ENCODE measurements at places on chromosomes 1 and 21.
A peak's percentile ranks its signal among the peaks of the same experiment; 100 is the strongest.

GRCh38 chr1:51058858-51059257 is 43.2 kb upstream of the C1orf185 start:
- DNase-seq: peak; percentile 4

DNA sequence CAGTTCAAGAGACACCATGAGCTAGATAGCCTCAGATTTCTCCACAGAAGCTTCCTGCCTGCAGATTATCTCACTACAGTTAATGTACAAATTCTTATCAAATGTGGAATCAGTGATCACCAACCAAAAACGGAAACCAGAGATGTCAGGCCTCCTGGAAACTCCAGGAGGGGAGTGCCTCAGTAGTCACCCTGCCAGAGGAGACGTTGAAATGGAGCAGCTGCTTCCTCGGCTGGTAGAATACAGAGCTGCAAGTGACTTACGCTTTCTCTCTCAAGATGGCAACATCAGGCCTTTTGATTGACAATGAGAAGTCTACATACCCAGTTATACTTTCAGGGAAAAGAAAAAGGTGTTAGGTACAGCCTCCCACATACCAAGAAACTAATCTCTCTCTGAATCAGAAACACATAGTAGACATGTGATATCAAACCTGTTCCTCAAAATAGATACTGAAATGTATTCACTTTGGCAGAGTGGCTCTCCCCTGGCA is 52.2 kb downstream of the ACP6 start:
- no peak for DNase-seq

DNA sequence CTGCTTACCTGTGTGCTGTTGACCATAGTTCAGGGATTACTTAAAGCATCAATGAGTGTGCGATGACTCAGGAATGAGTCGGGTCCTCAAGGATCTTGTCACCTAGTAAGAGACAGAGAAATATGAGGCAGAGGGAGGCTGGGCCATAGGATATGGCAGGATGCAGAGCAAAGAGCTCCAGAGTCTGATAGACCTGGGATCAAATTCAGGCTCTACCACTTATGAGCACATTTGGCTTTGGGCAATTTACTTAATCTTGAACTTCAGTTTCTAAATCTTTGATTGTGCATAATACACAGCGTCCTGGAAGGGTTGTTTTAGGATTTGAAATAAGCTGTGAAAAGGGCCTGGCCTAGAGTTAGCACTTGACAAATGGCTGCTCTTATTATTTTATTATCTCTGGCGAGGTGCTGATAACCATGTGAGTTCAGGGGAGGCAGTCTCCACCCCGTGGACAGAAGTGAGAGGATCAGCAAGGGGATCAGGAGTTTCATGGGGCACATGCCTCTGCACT is 94.5 kb downstream of the ROR1 start:
- no peak for DNase-seq

- no peak for DNase-seq
These were observed 183.9 kb downstream of the C1orf94 start for GRCh38 chr1:34360574-34360973.

DNA sequence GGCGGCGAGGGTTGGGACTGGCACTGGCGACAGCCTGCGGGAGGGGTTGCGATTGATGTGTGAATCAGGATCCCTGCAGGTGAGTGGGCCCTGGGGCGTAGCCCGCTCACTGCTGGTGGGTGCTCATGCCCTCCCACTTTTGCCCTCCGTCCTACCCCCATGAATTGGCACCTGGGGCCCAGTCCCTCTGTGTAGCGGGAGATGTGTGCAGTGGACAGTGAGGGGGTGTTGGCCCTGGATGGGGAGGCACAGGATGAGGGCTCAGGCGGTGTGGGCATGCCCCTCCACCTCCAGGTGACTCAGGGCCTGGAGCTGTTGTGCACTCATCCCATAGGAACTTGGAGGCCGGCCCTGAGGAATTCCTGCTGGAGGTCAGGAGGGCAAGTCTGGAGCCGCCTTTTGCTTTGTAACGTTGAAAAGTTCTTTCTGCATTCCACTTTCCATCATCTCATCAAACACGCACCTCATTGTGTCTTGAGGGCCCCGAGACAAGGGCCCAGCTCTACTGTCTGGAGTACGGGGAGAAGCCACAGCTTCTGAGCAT is 3.0 kb downstream of the PEAR1 start:
- peak; percentile 66 for DNase-seq

GRCh38 chr21:34511181-34511580 is 829 bp downstream of the KCNE1 start:
- no peak for DNase-seq

GRCh38 chr1:93824834-93825233 is 54.2 kb downstream of the DNTTIP2 start:
- DNase-seq: no peak

DNA sequence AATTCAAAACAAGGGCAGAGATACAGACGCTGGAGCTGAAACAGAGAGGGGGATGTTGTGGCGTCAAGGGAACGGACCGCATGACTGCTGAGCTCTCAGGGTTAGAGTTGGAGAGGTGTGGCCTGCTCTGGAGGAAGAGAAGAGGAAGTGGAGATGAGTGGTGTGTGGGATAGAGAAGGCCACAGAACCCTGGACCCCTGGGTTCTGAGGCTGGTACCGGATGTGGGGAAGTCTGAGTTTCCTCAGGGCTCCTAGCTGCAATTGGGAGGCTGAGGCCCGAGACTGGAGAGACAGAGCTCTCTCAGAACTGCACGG is 1.8 kb downstream of the BCAN start:
- no peak for DNase-seq

DNA sequence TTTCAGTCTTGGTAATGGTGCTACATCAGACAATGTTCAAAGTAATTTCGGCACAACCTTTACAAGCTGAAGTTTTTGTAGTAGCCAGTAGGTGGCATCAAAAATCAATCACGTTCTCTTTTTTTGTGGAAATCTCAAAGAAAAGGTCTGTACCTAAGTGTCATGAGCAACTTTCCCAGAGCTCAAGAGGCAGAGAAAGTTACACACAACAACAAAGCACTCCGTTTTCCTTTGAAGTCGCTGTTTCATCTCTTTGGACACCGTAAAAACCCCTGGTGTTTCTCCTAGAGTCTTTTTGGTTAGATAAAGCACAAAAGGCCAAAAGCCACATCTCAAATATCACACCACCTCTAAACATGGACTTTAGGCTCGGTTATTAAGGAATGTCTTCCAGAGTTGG is 131.6 kb downstream of the LHX8 start:
- DNase-seq: peak; percentile 0

DNA sequence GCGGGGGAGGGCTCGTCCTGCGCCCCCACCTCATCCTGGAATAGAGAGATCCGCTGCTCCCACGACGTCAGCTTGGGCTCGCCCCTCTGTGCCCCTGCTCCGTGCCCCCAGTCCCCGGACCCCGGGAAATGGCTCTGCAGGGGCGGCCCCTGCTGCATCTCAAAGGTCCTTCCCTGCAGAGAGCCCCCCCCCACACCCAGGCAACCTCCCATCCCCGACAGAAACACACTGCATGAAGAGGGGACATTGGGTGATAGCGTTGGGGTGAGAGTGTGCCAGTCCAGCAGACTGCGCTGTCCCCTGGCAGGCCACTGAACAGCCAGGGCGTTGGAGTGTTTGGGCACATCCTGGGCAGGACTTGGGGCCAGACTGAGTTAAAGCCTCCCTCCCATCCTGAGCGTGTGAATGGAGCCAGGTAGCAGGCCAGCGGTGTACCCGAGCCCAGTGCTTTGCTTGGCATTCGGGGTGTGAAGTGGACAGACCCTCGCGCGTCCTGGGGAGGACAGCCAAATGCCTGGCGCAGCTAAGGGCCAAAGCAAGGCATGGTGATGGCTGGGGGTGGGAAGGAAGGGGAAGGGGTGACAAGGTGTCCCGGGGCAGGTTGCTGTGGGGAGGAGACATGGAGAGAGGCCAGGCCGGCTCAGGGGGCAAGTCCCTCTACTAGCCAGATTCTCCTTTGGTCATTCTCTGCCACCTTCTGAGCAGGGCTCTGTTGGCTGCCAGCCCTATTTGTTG is 633 bp upstream of the ETNK2 start:
- DNase-seq: no peak

- no peak for DNase-seq
These were observed 75.2 kb upstream of the GADD45A start for GRCh38 chr1:67609577-67610341.

DNA sequence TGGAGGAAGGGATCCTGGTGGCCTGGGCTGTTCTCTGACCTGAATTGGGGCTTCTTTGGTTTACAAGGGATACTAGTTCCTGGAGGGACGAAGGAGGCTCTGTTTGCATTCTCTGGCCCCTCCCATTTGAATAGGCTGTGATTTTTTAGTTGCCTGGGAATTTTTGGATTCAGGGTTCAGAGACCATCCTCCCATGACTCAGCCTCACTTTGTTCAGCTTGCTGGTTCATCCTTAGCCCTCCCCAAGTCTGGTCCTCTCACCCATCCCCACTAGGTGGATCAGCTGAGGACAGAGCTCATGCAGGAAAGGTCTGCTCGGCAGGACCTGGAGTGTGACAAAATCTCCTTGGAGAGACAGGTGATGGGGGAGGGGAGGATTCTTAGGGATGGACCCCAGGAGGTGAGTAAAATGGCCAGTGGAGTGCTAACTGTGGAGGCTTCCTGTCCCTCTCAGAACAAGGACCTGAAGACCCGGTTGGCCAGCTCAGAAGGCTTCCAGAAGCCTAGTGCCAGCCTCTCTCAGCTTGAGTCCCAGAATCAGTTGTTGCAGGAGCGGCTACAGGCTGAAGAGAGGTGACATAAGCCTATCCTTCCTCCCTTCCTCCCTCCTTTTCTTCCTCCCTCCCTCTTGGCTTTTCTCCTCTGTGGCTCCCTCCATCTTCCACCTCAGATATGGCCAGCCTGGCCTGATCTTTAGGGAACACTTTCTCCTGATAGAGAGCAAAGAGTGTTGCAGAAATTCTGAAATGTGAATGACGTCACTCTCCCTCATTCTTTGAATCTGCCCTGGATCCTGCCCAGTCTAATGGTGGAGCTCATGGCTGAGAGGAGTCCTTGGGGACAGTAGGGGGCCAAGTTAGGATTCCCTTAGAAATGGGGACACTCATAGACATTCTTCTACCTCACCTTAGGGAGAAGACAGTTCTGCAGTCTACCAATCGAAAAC is 4.5 kb upstream of the TUFT1 start:
- DNase-seq: no peak

DNA sequence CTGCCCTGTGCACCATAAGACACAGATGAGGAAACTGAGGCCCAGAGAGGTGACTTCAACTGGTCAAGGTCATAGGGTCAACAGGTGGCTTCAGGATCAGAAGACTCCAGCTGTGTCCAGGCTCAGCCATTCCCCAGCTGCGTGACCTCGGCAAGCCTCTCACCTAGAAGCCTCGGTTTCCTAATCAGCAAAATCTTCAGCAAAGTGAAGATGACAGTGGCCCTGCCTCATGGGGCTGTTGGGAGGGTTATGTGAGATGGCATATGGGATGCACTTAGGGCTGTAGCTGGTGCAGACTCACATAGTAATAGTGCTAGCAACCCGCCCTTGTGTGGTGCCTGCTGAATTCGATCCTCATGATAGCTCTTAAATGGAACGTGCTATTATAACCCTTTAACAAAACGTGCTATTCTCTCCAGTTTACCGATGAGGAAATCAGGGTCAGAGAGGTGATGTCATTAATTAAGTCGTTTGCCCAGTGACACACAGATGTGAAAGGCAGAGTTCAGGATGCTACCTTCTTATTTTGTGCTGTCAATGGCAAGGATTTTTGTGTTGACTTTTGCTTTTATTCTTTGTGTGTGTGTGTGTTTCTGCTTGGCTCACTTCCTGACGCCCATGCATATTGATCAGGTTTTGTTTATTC is 472.9 kb downstream of the MATN1 start:
- no peak for DNase-seq

DNA sequence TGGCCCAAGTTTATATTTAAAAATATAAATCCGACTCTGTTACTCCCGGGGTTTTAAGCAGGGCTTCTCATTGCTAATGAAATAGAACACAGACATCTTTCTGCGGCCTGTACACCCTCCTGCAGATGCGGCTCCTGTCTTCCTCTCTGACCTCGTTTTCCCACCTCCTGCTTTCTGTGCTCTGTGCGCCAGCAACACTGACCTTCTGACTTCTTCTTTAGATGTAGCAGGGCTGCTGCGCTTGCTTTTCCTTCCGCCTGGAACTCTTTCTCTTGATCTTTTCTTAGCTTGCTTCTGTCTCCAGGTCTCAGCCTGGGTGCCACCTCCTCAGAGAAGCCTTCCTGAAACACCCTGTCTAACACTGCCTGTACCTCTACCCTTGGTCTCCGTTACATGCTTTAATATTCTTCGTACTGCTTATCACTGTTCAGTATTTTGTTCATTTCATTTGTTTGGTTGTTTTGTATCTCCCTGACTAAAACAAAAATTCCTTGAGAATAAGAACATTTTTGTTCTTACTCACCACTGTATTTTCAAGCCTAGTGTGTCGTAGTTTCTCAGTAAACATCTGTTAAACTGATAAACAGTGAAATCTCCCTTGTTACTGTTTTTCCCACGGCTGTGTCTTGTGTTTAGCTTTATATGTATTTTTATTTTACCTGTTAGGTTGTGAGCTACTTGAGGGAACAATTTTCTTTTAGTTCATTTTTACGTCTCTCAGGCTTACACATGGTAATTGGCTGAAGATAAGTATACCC is 79.0 kb downstream of the ST3GAL3 start:
- no peak for DNase-seq

- DNase-seq: no peak
These were observed 20.3 kb downstream of the PTGS2 start for GRCh38 chr1:186659890-186660341.

- DNase-seq: peak; percentile 47
These were observed 174.7 kb upstream of the PKN2 start for GRCh38 chr1:88509379-88509778.

GRCh38 chr1:198686069-198686728 is 47.4 kb downstream of the PTPRC start:
- no peak for DNase-seq

- no peak for DNase-seq
These were observed 3.2 kb upstream of the LYPLA2 start for GRCh38 chr1:23787701-23788100.

DNA sequence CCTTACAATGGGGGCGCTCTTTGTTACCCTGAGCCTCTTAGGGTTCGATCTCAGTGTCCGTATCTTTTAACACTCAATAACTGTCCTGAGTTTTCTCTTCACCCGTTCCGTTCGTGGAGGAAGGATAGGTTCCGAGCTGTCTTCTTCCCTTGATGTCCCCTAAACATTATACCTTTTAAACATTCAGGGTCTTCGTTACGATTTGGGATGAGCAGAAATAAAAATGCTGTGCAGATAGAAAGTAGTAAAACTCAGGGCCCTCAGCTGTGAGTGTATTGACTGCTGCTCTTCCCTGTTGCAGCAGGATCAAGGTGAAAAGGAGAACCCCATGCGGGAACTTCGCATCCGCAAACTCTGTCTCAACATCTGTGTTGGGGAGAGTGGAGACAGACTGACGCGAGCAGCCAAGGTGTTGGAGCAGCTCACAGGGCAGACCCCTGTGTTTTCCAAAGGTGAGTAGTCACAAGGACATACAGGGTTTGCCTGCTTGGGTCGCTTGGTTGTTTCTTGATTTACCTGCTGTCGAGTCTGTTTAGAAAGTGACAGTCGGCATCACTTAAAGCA is 784 bp downstream of the RPL11 start:
- no peak for DNase-seq

All from skeletal muscle cell (primary cell).